ENCODE measurements at places on chromosomes 11 and 22.

GRCh38 chr22:33781411-33781810, 138.9 kb downstream of the LARGE1 start:
- DNase-seq, result no peak

GRCh38 chr11:45486461-45486860, 179.0 kb downstream of the CHST1 start:
- no peak for DNase-seq

GRCh38 chr11:126589492-126589803, 234.0 kb downstream of the ST3GAL4 start:
- DNase-seq, result no peak

GRCh38 chr22:31615940-31616314, 46.1 kb downstream of the PISD start:
- DNase-seq, result no peak

- no peak for DNase-seq
These were observed 178.3 kb downstream of the EFCAB6 start for GRCh38 chr22:43633631-43634285.

DNA sequence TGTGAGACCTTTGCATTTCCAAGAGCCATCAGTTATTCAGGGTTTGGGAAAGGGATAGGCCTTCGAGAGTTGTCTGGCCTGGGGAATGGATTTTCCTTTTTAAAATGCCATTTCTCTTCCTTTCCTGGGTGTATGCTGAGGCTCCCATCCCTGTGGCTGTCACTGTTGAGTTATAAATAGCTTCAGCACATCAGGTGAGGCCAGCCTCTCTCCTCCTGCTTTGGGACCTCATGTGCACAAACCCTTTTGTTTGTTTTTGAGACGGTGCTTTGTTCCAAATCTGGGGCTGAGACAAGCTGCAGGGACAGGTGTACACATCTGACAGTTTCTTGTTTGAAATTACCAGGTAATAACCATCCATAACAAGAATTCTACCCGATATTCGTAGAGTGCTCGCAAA, 1.3 kb downstream of the TEF start:
- no peak for DNase-seq

DNA sequence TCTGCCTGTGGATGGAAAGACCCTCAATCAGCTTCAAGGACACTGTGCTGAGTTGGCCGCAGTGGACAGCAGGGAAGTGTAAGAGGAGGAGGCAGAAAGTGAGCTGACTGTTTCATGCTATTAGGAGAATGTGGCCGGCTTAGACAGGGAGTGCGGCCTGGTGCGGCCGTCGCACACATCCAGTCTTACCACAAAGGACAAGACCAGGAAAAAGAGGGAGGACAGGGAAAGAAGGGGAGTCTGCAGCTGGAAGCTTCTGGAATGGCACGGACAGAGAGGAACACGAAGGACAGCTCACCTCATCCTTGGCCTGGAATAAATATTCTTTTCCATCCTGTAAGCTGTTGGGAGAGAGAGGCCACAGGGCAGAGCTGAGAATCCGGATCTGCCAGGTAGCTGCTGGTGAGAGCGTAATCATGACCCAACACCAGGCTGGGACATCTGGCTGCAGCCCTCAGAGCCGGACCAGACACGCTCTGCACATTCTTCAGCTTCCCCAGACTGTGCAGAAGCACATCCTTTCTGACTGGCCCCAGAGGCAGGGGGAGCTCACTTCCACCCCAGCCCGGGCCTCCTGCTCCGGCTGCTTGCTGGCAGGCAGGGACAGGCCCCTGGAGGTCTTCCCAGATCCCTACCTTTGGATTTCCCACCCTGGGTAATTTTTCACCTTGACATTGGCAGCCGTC, 8.6 kb upstream of the RBM4B start:
- no peak for DNase-seq

All from C1 segment of cervical spinal cord (tissue), 14 donors.